ENCODE measurements at places on chromosomes 2 and 18.

- no peak for DNase-seq
Observed at GRCh38 chr2:74406035-74406434, 15.4 kb downstream of the C2orf81 start.

GRCh38 chr18:55489034-55489986, 98.7 kb downstream of the TCF4 start:
- DNase-seq, result no peak

DNA sequence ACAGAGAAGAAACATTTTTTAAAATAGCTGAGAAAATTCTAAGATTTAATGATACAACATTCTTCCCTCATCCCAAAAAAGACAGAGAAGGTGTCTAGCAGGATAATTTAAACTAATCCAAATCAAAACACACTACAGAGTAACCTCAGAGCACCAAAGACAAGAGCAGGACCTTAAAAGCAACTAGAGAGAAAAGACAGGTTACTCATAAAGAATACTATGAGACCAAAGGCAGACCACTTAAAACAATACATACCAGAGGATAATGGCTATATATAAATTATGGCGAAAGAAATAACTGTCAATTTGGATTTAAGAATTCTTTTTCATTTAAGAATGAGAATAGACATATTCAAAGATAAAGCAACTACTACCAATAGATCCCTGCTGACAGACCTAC, 40.0 kb downstream of the HDLBP start:
- DNase-seq, result no peak

DNA sequence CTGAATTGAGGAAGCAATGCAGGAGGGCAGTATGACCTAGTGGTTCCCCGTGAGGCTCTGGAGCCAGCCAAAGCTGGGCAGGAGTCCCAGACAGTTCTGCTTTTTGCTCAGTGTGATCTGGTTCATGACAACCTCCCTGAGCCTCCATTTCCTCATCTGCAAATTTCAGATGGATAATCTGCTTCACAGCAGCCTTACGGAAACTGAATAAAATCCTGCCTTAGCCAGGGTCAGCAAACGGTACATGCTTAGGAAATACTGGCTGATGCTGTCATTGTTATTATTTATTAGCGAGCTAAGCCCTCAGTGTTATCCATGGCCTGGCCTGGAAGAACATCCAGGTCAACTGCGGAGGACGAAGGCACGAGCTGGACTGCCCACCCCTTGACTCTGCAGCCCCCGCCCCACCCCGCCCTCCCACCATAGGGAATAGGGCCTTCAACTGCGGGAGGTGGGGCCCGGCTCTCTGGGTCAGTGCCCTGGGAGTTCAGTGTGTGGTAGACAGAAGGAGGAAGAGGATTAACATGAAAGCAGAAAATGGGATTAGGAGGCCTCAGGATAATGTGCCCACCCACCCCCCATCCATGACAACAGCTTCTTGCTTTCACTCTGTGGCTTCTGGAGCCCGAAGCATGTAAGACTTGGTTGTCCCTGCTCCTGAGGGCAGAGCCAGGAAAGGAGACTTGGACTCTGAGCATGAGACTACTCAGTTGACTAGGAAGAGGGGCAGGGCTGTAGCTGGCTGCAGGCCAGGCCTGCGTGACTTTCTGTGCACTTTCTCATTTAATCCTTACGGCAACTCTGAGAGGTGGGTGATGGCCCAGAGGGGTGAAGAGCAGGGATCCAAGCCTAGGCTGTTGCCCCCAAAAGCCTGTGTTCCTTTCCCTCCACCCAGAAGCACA, 13.1 kb downstream of the PKDCC start:
- peak; percentile 31 for DNase-seq

- DNase-seq, result no peak
Observed at GRCh38 chr2:85852937-85853498, 35.8 kb downstream of the ST3GAL5 start.

GRCh38 chr2:105427485-105427884, 28.6 kb upstream of the FHL2 start:
- DNase-seq, result no peak

- no peak for DNase-seq
Observed at GRCh38 chr2:172423160-172423559, 4.2 kb upstream of the ITGA6 start.

DNA sequence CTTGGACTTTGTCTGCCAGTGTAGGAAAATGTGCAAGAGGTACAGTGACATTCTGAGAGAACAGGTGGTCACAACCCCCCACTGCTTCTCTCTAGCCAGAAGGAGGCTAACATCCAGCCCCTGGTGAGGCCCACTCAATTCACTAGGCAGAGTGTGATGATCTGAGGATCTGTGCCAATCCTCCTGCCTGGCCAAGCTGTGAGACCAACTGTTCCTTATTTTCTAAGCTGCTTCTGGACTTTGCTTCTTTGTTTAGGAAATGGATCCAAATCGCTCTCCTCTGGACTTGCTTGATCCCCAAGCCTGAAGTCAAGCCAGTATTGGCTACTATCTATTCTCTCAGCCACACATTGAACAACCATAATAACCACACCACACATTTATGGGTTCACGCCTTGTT, 202.8 kb downstream of the PIK3C3 start:
- no peak for DNase-seq

DNA sequence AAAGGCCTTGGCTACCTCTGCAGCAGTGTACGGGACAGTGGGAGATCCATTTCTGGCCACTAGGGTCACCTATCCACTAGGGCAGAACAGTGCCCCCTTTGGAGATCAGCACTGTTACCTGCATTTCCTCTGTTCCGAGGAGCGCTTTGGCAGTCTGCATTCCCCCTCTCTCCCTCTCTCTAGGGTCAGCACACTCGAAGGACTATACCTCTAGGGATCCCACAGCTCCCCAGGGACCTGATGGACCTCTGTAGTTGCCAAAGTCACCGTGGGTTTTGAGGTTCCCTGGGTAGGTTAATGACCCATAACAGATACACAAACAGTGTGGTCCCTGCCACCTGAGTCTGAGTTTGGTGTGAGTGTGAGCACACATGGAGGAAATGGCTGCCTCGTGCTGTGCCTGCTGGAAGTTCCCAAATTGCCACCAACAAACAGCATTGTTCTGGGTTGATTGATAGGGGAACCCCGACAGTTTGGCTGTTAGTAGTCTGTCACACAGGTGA, 99.8 kb upstream of the VWC2L start:
- no peak for DNase-seq

DNA sequence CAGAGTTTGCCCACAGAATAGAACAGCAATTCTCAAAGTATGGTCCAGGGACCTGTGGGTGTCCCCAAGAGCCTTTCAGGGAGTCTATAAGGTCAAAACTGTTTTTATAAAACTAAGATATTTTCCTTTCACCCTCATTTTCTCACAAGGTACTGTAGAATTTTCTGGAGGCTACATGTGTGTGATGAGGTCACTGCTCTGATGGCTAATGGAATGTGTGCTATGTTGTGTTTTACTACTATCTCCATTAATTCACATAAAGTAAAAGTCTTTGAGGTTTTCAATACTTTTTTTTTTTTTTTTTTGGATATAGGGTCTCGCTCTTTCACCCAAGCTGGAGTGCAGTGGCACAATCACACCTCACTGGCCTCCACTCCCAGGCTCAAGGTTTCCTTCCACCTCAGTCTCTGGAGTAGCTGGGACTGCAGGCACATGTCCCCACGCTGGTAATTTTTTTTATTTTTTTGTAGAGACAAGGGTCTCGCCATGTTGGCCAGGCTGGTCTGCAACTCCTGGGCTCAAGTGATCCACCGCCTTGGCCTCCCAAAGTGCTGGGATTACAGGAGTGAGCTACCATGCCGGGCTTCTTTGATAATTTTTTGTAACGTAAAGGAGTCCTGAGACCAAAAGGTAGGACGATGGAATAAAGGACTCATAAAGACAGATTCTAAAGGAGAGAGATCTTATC, 1.8 kb downstream of the TRABD2A start:
- no peak for DNase-seq

DNA sequence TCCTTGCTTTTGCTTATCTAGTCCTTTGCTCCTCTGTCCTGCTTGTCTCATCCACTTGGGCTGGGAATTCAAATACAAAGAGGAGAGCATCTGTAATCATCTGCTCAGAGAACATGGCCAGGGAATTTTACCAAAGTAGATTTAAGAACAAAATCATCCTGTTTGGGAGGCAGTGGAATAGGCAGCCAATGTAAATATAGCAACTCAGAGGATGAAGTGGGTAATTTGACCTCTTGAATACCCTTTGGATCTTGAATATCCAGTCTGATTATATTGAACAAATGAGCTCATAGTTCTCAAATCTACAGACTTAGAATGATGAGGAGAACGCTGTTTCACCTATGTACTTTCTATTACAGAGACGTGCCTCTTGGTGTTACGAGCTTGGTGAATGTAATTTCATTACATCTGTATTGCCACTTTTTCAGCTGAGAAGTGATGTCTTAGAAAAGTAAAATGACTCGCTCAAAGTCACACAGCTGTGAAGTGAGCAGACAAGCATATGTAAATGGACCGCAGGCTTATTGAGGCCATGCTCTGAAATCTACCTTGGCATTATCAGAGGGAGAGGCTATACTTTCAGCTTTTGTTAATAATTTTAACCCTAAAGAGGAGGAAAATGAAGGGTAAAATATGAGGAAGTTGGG, 266.3 kb downstream of the MTX2 start:
- DNase-seq, result no peak

DNA sequence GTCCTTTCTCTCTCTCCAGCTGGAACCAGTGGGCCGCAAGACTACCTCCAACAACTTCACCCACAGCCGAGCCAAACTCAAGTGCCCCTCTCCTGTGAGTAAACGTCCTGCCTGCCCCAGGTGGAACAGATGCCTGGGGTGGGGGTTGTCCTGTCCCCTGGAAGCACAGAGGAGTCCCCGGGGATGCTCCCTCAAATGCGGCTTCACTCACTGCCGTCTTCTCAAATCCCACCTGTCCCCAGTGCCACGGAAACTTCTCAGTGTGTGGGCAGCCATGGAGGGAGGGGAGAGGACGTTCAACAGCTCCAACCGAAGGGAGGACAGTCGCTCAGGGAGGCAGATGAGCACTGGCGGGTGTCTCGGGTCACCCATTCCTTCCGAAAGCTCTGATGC, 110.7 kb upstream of the PPP1CB start:
- no peak for DNase-seq

- no peak for DNase-seq
Observed at GRCh38 chr2:240400371-240401161, 34.9 kb upstream of the GPC1 start.

- DNase-seq, result no peak
Observed at GRCh38 chr2:205145888-205146287, 536.4 kb upstream of the NRP2 start.

GRCh38 chr2:41294331-41294730, 753.5 kb upstream of the PKDCC start:
- DNase-seq, result no peak

- peak; percentile 94 for DNase-seq
Observed at GRCh38 chr2:233470011-233470687, 96.4 kb downstream of the USP40 start.

- DNase-seq, result no peak
Observed at GRCh38 chr2:224749136-224749535, 33.0 kb upstream of the CCDC195 start.

DNA sequence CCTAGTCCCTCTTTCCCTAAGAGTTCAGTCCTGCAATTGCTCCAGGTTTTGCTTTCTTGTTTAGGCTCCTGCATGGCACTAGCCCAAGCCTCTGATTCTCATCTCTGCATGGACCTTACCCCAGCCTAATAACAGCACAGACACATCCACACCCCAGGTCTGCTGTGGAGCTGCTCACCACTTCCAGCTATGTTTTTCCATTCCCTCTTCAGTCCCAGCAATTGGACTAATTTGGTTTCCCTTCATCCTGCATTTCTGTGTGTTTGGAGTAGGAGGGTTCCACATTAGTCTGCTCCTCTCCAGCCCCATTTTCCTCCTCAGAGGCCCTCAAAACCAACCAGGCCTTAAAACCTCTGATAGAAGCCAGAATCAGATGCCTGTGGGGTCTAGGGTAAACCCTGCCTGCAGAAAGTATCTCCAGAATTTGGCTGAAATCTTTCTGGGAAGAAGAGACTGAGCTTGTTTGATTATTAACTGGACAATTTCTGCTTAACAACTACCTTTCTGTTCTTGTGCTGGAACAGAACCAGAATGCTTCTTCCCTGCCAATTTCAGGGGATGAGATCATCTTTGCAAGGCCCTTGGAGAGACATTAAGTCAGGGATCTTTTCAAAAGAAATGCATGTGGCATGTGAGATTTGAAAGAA, 95.9 kb downstream of the GFPT1 start:
- peak; percentile 32 for DNase-seq

DNA sequence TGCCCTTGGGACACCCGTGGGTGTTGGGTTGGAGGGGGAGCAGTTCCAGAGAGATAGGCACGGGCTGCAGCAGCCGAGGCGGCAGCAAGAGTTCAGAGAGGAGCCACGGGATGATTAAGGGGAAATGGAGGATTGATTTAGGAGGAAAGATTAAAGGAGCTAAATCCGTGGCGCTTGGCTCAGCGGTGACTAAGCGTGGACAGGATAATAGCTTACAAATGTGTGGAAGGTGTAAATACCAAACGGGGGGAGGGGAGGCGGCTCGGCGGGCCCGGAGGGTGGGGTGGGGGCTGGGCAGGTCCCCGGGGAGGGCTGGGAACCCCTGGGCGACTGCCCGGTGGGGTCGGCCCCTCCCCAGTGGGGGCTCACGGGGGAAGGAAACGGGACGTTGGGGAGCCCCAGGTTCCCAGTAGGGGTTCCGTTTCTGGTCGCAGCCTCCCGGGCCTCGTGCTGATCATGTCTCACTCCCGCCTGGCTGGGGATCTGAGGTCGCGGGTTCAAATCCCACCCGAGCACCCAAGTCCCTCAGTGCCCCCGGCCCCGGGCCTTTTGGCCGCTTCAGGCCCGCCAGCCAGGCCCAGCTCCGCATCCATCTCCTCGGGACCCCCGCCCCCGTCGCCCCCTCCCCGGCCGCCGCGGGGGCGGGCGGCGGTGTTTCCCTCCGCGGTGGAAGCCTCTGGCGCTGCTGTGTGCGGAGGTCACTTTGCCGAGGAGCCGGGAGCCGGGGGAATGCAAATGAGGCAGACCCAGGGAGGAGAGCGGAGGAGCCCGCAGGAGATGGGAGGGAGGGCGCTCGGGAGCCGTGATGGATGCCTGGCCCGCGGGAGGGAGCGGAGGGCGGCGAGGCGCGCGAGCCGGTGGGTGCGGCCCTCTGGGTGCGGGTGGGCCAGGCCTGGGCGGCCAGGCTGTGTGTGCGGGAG, 8.1 kb downstream of the ASIC4 start:
- DNase-seq, result no peak

DNA sequence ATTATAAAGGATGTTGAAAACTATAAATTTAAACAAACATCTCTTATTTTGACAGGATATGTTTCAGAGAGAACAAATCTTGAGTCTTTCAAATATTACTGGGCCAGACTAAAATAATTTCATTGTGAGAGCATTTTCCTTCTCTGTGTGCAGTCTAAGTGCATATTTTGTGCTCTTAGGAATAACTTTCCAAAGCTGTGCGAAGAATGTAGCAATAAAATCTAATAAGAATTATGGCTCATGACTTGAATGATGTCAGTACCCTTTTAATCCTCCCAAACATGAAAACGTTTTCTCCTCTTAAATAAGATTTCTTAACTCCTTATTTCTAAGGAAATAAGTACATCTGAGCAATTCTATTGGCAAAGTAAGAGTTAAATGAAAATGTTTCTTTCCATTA, 76.2 kb upstream of the EFEMP1 start:
- DNase-seq, result no peak

Data from globus pallidus (tissue), 1 donor.